ENCODE measurements at places on chromosomes 6 and 20.

DNA sequence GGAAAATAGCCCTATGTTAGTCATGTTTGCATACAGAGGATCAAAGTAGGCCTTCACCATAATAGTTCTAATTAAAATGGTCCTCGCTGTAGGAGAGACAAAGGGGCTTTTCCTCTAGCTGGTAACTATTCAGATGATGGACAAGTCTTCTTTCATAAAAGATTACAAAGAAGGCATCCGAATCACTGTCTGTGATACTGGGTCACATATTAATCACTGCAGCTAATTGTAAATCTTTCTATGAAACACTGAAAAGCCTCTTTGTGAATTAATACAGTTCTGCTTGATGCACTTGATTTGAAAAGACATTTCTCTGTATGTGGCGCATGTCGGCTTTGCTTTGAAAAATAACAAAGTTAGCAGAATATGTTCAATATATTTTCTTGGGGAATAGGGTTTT is 520.8 kb downstream of the KIF16B start:
- no peaks in the 10 kb centered on the region for H3K4me1 ChIP-seq
- no peak for DNase-seq
- no peaks in the 10 kb centered on the region for H3K36me3 ChIP-seq
- H3K27ac ChIP-seq, result no peak overlapping the region
- no peak overlapping the region for H3K4me3 ChIP-seq
- H3K27me3 ChIP-seq, result no peaks in the 10 kb centered on the region

DNA sequence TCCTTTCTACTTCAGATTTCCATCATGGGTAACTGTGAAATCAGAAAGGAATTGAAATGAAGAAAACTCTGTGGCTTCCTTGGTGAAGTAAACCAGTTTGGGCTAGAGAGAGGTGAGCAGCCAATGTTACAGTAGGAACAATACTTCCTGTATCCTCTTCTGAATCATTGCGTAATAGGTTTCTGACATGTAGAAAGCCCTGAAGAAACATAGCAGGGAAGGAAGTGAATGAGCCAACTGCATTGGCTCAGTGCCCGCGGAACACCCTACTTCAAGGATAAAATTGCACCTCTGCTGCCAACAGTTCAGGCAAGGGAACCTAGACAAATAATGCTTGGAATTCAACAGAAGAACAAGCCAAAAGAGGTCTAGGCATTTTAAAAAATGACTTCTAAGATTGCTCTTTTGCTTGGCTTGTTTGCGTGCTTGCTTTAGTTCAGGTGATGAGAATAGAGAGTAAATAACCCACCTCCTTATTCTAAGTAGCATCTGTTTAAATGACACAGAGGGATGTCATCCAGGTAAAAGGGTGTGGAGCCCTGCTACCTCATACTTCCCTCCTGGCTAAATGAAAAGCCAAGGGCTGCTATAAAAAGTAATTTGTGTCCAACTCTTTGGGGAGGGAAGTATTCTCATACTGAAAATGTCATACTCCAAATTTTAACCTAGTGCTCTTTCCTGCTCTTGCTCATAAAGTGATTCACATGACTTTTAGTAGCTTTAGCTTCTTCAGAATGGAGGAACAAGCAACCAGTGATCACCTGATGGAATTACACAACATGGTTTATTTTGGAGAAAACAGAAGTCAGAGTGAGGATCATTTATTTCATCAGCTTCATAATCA is 30.0 kb upstream of the AKIRIN2 start:
- H3K4me1 ChIP-seq, result peaks cover 51% of the 10 kb centered on the region
- no peaks in the 10 kb centered on the region for H3K36me3 ChIP-seq
- no peak overlapping the region for H3K4me3 ChIP-seq
- H3K27me3 ChIP-seq, result no peaks in the 10 kb centered on the region

DNA sequence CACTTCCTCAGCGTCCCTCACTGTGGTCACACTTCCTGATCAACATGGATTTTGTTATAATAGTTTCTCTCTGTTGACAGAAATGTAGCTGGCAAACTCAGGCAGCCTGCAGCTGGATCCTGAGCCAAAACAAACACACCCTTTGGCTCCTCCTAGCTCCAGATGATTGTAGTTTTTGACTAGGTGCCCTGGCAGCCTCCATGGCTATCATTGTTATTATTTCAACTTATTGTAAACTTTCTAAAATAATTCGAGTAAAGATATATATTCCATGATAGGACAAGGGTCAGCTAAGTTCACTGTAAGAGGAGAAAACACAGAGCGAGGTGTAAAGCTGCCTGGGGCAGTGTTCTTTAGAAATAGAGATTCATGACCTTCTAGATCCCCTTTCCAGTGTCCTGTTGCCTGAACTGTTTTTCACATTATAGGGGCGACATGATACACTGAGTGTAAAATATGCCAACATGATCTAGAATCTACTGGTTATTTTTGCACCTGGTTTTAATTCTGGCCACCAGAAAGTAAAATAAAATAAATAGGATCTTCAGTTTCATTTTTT is 98.2 kb upstream of the HDGFL1 start:
- H3K4me1 ChIP-seq, result no peaks in the 10 kb centered on the region
- H3K27me3 ChIP-seq, result no peaks in the 10 kb centered on the region
- H3K27ac ChIP-seq, result no peak overlapping the region
- no peak overlapping the region for H3K4me3 ChIP-seq

DNA sequence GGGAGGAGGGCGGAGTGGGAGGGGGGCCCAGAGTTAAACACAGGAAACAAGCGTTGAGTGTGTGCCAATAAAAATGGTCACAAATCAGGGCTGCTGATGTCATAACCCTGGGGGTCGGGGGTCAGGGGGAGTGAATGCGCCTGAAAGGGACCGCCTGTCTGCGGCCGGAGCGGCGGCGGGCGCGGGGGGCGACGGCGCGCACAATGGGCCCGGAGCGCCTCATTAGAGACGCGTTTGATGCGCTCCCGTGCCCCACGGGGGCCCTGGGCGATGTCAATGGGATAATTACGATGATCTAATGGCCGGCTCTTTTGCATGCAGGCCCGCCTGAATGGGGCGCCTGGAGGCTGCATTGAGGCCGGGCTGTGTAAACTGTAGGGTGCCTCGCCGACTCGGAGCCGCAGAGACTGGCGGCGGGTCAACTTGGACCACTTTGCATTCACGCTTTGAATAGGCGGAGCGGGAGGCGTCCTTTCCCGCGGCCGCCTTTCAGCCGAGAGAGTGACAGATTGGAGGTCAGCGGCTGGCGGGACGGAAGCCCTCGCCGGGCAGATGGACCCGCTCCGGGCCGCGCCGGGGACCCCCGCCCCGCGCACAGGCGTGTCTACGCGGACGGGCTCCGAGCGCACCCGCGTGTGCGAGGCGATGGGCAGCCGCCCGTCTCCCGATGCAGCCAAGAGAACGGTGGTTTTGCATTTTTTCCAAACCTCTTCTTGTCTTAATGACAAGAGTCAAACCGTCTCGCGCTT is 296.1 kb downstream of the TFAP2C start:
- H3K4me1 ChIP-seq, result no peaks in the 10 kb centered on the region
- H3K36me3 ChIP-seq, result no peaks in the 10 kb centered on the region
- DNase-seq, result no peak
- no peak overlapping the region for H3K4me3 ChIP-seq
- no peak overlapping the region for H3K27ac ChIP-seq
- H3K27me3 ChIP-seq, result peaks cover 75% of the 10 kb centered on the region

DNA sequence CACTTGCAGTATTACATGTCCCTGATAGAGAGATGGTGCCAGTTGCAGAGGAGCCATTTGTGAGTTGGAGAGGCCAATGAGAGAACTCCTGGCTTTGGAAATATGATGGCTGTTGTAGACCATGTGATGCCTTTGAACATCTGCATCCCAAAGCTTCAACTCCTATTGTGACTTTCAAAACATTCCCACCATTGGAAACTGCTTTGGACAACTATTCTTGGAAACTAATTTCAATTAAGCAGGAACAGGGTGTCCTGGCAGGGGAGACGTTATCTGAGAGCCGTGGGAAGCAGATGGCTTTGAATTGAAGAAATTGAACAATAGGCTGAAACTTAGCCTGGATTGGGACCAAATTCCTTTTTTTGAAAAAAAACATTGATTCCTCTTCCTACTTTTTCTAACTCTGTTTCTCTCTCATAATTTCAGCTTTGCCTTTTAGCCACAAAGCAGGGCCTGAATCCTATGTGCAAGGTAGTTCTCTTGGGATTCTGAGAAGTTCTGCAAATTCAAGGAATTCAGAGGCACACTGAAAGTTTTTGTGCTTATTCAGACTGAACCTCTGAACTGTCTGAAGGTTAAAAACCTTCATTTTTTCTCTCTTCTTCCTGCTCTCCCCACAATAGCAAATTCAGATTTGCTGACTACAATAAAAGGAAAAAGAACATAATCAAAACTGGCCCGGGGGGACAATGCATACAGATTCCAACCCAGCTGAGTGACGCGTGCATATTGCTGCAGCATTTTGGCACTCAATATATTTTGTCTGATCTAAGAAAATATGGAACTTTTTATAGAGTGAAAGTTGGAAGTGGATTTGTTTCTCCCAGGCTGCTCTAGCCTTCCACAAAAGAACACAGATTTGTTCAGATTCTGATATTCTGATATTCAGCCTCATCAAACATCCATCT is 720.4 kb upstream of the CHD6 start:
- no peaks in the 10 kb centered on the region for H3K4me1 ChIP-seq
- H3K4me3 ChIP-seq, result no peak overlapping the region
- H3K27ac ChIP-seq, result no peak overlapping the region
- DNase-seq, result no peak

- no peak overlapping the region for H3K27ac ChIP-seq
- H3K4me3 ChIP-seq, result no peak overlapping the region
- H3K27me3 ChIP-seq, result peaks cover 42% of the 10 kb centered on the region
- H3K4me1 ChIP-seq, result peaks cover 20% of the 10 kb centered on the region
- H3K36me3 ChIP-seq, result no peaks in the 10 kb centered on the region
- DNase-seq, result no peak
Observed at GRCh38 chr20:60255866-60256265, 297.6 kb downstream of the CDH26 start.
